Kidney (tissue), 22 donors: ENCODE measurements at places on chromosomes 4 and X.

DNA sequence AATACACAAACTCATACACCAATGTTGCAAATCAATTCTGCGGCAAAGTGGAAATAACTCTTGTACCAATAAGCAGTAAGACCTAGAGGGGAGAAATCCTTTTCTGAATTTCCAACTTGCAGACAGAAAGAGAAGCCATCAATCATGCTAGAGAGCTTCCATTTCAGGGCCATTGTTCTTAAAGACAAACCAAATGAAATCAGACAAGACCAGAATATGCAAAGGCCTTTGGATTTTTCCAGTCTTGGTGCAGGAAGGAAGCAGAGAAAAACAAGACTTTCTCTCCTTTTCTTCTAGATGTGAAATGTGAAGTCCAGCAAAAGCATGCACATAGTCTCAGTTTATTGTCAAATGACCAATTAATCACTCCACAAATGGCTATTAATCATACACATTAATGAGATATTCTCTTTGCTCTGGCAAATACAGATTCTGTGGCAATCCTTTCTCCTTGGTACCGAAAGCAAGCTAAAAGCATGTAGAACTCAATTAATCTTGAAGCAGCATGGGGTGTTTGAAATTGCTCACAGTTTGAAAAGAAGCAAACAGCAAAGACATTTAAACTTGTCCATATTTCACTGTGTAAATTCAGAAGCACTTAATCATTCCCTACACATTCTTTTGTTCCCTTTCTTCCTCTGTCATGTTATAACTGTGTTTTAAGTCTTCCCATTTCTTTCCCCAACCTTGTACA, 466.1 kb downstream of the GPAT3 start:
- DNase-seq: no peak

DNA sequence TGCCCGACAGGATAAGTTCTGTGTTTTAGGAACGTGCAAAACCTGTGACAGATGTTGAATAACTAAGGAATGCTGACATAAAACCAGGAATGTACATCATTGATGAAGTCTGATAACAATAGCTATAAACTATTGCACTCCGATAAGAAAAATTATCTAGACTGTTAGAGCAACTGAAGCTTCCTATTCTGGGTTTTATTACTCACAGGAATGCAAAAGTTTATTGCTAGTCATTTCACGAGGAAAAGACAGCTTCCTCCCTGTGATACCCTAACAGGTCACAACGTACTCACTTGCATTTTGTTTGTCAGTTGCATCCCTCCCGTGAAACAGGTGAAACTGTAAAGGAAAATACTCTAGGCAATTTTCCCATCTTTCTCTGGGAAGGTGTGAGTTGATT, 65.9 kb downstream of the CLDN22 start:
- DNase-seq: no peak

DNA sequence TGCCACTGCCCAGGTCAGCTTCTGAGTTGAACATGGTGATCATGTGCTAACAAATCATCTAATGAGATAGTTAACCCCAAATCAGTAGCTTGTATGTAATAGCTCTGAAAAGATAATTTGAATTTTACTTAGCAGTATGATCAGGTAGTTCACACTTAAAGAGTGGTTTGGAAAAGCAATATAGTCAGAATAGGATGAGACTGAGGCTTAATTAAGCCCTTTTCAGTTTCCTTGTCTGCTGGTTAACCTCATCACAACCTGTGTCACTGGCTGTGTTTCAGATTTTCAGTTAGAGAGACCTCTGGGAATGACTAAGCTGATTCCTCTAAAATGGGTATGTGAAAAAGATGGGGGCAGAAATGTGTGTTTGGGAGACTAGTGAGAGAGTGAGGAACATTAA, 38.1 kb downstream of the GPR174 start:
- no peak for DNase-seq

DNA sequence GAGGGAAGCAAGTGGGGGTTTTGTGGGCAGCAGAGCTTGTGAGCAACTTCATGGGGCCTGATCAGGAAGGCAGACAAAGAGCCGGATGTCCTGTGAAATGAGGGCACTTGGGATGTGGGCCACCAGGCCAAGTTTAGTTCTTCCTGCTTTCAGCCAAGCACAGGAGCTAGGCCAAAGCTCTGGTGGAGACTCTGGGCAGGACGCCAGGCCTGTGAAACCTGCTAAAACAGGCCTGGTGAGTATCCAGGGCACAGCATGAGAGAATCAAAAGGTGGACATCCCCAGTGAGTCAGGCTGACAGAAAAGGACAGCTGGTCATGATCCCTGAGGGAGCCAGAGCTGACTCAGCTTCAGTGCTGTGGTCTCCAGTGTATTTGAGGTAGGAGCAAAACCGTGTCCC, 95.7 kb downstream of the NPNT start:
- no peak for DNase-seq

GRCh38 chrX:70087857-70088630, 25.8 kb downstream of the OTUD6A start:
- no peak for DNase-seq

GRCh38 chr4:2395584-2395983, 22.9 kb downstream of the ZFYVE28 start:
- DNase-seq: no peak

- DNase-seq: no peak
These were observed at the start of gene NXF3 for GRCh38 chrX:103092942-103093341. TSS of gene NXF3 (minus strand) at chrX:103093143. CDS start at chrX:103093023, 120 bp downstream.

DNA sequence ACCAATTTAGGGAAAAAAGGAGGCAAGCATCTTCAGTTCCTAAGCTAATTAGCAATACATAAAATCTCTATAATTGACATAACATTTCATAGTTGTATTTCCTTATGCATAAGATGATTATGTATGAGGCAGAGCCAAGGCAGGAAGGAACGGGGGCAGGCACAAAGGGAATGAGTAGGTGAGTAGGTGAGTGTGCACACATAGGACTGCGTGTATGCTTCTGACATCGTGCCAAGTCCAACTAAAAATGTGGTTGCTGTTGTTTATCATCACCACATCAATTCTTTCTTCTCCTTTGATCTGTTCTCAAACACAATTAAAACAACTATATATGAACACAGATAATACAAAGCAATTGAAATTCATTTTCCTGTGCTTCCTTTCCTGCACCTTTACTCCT, 131.2 kb downstream of the UNC5C start:
- DNase-seq: no peak
